Bone marrow (tissue), 2 donors: ENCODE measurements at places on chromosomes 3 and 15.

GRCh38 chr3:127026036-127026435 is 43.1 kb downstream of the PLXNA1 start:
- no peak for DNase-seq

DNA sequence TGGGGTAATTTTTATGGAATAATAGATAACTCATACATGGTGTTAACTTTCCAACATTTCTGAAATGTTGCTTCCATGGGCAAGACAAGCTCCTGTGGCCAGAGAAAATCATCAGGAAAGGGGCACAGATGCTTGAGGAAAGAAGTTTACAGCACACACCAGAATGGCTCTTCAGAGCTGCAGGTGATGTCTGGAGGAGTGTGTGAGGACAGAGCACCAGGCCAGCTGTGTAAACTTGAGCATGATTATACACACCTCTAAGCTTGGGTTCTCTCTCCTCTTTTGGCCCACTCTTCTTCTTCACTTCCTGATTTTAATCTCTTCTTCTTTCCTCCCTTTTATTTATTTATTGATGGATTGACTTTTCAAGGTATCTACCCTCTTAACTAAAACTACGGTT is 676.0 kb downstream of the GRM7 start:
- DNase-seq: no peak

- no peak for DNase-seq
Observed at GRCh38 chr3:55826097-55826496, 339.0 kb upstream of the WNT5A start.

DNA sequence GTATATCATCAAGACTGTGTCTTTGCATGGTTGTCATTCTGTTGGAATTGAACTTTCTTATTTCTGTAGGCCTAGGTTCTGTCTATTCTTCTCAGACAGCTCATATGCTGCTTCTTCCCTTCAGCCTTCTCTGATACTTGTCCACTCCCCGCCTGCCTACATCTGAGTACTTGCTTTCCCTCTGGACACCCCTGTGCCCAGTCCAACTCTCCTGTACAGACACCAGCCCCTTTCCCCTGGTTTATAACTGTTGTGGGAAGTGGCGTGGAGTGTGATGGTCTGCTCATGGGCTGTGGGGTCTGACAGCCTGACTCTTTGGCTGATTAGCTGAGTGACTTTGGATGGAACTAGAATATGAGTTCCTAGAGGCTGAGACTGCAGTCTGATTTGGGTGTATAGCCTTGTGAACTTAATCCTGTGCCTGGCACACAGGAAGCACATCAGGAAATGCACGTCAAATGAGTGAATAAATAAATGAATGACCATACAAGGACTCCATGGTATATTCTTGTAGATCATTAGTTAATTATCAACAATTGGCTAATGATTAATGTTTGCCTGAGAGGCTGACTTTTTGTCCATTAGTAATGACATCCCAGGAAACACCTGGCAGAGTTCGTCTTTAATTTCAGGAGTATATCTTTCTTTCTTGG is 11.8 kb downstream of the CACNA1D start:
- DNase-seq: no peak

GRCh38 chr15:63414474-63415120 is 33.0 kb upstream of the CA12 start:
- no peak for DNase-seq

GRCh38 chr3:60337421-60337820 is 913.8 kb downstream of the FHIT start:
- no peak for DNase-seq

- no peak for DNase-seq
Observed at GRCh38 chr15:41581110-41581509, 22.1 kb downstream of the TYRO3 start.

DNA sequence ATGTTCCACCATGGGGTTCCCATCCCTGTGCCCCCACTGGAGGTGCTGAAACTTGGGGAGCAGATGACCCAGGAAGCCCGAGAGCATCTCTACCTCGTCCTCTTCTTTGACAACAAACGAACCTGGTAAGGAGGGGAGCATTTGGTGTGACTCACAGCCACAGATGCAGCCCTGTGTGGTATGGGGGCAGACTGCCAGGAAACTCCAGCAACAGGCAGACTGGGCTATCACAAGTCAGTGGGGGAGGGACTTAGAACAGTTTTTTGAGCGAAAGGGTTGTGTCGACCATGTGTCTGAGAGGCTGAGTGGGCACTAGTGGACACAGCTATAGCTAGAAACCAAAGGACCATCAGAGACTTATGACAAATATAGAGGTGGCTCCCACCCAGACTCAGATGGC is 3.4 kb upstream of the OGG1 start:
- no peak for DNase-seq

GRCh38 chr3:32614956-32615355 is 44.3 kb upstream of the DYNC1LI1 start:
- no peak for DNase-seq

GRCh38 chr15:31256378-31257265 is 70.0 kb upstream of the KLF13 start:
- DNase-seq: no peak

DNA sequence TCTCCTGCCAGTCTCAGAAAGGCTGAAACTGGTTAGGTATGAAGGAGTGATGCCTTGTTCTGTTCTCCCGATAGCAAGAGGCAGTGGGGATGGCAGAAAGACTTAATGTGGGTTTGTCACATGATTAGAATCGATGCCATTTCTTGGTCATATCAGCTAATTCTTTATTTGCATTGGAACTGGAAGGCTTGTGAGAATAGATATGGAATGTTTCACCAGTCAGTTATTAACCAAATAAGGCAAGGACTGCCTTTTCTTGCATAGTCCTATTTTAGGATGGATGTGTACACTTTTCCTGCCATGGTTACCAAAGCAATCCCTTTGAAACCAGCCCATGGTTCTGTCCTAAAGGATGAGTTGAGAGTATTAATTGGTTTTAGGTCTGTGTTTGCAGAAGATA is 33.7 kb downstream of the FILIP1L start:
- no peak for DNase-seq

DNA sequence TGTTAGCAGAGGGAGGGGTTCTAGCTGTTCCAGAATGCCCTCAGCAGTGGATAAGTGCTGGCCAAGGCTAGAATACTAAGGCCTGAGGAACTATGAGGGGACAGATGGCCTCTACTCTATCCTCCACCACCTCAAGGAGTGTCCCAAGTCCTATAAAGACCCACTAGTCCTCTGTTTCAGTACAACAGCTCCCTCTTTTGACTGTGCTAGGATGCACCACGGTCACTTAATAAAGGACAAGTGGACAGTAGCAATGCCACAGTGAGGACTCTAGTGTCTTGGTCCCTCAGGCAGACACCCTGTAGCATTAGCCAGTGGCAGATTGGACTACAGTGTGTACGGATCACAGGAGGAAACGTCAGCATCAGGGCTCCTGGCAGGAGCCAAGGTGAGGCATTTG is 171.8 kb upstream of the PROK2 start:
- DNase-seq: no peak

DNA sequence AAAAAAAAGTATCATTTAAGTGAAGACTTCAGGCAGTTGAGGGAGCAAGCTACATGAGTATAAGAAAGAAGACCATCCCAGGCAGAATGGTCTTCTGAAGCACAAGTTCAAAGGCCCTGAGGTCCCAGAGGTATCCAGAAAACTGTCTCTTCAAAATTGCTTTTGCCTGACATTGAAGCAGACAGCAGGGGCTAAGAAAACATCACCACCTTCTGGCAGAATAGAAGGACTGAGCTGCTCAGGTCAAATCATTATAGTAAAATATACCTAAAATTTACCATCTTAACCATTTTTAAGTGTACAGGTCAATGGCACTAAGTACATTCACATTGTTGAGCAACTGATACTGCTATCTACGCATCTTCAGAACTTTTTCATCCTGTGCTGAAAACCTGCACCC is 16.4 kb downstream of the GPR160 start:
- DNase-seq: no peak
